ENCODE measurements at places on chromosomes 7 and 10. TPM values are rescaled to one million over a fixed set of nuclear protein-coding genes. Genes with fewer than 3 reads are reported as not detected.

- no peaks in the 10 kb centered on the region for H3K27me3 ChIP-seq
- H3K4me1 ChIP-seq, result peaks cover 21% of the 10 kb centered on the region
- peak overlapping the region; percentile 29 for H3K27ac ChIP-seq
Observed at GRCh38 chr7:98250789-98251188, 1.2 kb downstream of the TECPR1 start.

GRCh38 chr7:22801912-22802311 is 20.7 kb downstream of the TOMM7 start:
- H3K27ac ChIP-seq, result no peak overlapping the region
- H3K27me3 ChIP-seq, result no peaks in the 10 kb centered on the region
- H3K4me3 ChIP-seq, result no peak overlapping the region
- peaks cover 4% of the 10 kb centered on the region for H3K36me3 ChIP-seq
- DNase-seq, result no peak

DNA sequence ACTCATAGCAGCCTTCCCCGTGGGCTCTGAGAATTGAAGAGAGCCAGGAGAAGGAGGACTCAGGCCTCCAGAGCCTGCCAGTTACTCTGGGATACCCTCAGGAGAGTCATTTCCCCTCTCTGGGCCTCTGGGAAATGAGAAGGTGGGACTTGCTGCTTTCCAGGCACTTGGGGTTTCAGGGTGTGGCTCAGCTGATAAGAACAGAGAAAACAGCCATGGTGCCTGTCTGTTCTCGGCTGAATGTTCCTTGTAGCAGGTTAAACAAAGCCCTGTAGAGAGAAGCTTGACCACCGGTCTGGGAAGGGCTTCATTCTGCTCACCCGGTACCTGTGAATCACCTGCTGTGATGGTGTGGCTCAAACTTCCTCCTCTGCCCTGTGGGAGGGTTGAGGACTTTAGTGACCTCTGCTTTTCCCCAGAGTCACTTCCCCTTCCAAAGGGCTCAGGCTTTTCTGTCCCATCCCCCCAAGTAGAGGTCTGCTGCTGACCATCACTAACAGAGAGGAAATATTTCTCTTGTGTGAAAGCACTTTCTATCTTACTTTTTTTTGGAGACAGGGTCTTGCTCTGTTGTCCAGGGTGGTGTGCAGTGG is 212.4 kb upstream of the GALNT17 start:
- no peak overlapping the region for H3K4me3 ChIP-seq
- no peaks in the 10 kb centered on the region for H3K4me1 ChIP-seq
- no peaks in the 10 kb centered on the region for H3K36me3 ChIP-seq
- H3K27ac ChIP-seq, result no peak overlapping the region

GRCh38 chr10:30040597-30040996 is 18.8 kb downstream of the JCAD start:
- H3K36me3 ChIP-seq, result peaks cover 14% of the 10 kb centered on the region
- H3K4me1 ChIP-seq, result peaks cover 7% of the 10 kb centered on the region
- no peak for DNase-seq
- H3K27me3 ChIP-seq, result peaks cover 19% of the 10 kb centered on the region
- no peak overlapping the region for H3K4me3 ChIP-seq

DNA sequence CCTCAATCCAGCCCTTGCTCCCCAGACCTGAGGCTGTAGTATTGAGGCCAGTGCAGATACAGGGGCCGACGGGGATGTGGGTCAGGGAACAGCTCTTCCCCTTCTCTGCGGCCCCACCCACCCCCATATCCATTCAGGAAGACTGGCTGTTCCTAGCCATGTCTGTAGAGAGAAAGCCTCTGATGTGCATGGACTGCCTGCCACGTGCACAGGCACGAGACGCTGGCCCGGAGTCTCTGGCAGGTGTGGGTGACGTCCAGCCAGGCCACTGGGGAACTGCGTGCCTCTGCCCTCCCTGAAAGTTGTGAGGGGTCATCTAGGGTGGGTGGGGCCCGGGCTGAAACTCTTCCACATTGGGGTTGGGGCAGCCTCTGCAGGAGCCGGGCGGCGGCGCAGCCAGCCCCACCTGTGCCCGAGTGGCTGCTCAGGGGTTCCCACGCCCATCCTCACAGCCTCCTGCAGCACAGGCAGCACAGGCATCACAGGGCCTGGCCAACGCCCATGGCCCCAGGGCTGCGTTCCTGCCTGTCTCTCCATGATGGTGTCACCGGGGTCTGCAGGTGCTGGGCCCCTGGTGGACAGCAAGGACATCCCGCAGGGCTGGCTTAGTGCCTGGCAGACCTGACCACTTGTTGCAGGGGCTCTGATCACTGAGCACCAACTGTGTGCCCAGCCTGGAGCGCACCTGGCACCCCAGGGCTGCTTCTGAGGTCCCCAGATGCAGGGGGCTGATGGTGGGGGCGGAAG is 27.5 kb downstream of the MICALL2 start:
- no peaks in the 10 kb centered on the region for H3K36me3 ChIP-seq
- 0 out of 2 replicates have a peak, but pooled peaks cover 5% of the 10 kb centered on the region for H3K4me1 ChIP-seq
- H3K27ac ChIP-seq, result no peak overlapping the region
- no peak overlapping the region for H3K4me3 ChIP-seq

The HDAC9 gene
- total RNA-seq, result 11.4 TPM

Data from HFFc6 (cell line).